Glutamatergic neuron (in vitro differentiated cells): ENCODE measurements at places on chromosomes 12 and 14.

- DNase-seq, result no peak
These were observed 114.2 kb downstream of the KCNK10 start for GRCh38 chr14:88208858-88209257.

GRCh38 chr14:102590667-102591099 lies 1.8 kb upstream of the RCOR1 start:
- DNase-seq, result peak; percentile 65

DNA sequence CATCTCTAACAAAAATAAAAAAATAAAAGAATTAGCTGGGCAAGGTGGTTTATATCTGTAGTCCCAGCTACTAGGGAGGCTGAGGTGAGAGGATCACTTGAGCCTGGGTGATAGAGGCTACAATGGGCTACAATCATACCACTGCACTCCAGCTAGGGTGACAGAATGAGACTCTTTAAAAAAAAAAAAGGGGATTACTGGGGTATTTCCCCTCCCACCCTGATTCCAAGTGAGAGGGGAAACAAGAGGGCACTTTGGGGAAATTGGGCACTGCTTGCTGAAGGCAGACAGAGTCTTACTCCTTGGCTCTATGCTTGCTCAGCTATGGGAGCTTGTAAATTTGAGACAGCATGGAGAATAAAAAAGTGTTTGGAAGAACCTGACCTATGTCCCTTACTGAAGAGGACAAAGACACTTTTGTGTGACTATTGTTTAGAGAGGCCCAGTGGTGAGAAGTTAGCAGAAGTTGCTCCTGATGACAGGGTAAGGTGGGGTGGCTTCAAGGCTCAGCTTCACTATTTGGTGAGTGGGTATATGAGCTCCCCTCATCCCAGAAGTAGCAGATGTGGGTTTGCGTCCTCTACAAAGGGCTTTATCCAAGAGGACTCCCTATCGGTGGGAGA lies 44.0 kb downstream of the KLRG1 start:
- DNase-seq, result no peak

- no peak for DNase-seq
These were observed 58.5 kb upstream of the RMST start for GRCh38 chr12:97404093-97404492.

GRCh38 chr12:54381136-54381535 lies 3.4 kb downstream of the ZNF385A start:
- DNase-seq, result no peak

- no peak for DNase-seq
These were observed 12.8 kb downstream of the BAG5 start for GRCh38 chr14:103549361-103550311.

DNA sequence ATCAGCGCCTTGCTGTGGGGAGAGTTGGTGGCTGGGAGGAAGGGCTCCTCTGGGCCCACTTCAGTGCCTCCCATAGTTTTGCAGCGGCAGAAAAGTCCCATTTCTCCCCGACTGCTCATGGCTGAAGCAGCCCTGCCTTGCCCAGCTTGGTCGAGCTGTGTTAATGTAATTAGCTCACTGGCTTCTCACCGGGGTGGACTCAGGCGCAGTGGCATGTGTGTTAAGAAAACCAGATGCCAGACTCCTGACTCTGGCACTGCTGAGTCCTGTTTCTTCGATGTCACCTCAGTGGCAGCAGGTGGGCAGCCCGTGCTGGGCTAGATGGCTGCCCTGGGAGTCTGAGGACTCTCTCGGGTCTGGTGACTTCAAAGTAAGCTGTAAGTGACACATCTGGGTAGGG lies 47.4 kb downstream of the CHST11 start:
- DNase-seq, result no peak

DNA sequence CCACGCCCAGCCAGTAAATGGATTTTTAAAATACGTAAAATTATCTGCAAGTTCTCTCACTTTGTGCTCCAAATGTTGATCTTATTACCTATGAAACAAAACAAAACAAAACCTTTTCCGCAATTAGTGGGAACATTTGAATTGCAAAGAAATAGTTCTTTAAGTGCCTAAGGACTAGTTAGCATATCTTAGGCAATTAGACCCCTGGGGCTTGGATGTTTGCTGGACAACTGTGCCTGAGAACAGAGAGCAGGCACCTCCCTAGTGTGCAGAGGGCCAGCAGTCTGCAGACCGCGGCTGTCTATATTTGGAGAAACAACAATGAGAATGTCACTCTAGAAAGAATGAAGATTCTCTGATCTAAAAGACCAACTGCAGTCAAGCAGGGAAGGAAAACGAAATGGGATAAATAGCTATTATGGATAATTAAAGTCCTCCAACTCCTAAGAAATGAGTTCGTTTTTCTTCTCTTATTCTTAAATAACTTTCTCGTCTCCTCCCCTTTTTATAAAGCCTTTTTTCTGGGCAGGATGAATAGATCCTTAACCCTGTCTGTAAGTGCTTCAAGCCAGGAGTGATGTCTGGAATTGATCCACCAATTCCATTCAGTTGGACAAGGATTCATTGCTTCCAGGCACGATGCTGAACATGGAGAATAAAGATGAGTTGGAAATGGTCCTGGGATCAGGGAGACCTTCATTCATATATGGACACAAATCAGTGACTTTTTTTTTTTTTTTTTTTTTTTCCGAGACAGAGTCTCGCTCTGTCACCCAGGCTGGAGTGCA lies 16.2 kb downstream of the SLC17A8 start:
- DNase-seq, result peak; percentile 24

DNA sequence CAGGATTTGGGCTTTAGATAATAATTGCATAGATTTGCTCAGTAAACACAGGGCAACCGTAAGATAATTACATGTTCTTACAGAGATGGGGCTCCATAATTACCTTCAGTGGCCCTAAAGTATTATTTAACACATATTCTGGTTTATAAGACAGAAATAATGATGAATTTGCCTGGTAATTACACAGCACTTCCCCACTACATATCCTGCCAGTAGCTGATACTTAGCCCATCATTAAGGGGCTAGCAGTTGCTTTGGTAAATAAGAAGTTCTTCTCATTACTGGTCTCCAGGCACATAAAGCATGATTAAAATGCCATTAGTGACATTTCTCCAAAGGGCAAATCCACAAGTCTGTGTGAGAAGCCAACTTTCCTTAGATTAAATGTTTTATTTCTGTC lies 158.7 kb downstream of the NUAK1 start:
- no peak for DNase-seq

- peak; percentile 69 for DNase-seq
These were observed 1.1 kb upstream of the ACTR6 start for GRCh38 chr12:100199347-100200149.

- no peak for DNase-seq
These were observed 126.8 kb upstream of the CPM start for GRCh38 chr12:69059465-69060457.

DNA sequence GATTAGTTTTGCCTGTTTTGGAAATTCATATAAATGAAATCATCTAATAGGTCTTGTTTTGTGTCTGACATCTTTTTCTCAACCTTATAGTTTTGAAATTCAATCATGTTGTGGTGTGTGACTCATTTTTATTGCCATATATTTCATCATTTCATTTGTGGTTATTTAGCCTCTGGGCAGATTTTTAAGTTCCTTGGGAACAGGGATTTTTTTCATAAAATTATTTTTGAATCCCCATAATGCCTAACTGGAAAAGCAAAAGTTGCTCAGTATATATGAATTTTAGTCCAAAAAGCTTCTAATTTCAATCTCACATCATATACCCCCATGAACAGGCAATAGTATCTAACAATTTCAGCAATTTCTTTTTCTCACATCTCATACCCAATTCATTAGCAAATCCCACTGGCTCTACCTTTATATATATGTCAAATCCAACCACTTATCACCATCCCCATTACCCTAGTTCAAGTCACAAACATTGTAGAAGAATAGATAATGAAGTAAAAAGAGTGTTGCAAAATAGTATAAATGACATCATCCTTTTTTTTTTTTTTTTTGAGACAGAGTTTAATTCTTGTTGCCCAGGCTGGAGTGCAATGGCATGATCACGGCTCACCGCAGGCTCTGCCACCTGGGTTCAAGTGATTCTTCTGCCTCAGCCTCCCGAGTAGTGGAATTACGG lies 2.6 kb upstream of the OR6J1 start:
- DNase-seq, result no peak

GRCh38 chr12:14781563-14781962 lies 21.7 kb downstream of the WBP11 start:
- DNase-seq, result no peak

GRCh38 chr12:1491983-1492697 lies 102.2 kb downstream of the FBXL14 start:
- no peak for DNase-seq

DNA sequence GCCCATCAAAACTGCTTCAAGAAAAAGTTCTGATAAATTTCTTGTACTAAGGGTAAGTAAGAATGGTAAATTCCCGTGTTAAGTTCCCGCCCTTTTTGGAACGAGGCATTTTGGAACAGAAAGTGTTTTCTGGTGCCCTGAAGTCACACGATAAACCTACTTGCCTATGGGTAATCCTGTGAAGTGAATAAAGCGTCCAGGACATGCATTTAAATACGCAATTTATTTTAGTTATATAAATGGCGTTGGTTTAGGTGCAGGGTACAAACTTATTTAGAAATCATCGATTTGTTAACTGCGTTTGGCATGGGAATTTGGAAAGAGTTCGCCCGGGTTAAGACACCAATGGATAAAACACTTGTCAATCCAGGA lies 715 bp upstream of the RAP1B start:
- no peak for DNase-seq

DNA sequence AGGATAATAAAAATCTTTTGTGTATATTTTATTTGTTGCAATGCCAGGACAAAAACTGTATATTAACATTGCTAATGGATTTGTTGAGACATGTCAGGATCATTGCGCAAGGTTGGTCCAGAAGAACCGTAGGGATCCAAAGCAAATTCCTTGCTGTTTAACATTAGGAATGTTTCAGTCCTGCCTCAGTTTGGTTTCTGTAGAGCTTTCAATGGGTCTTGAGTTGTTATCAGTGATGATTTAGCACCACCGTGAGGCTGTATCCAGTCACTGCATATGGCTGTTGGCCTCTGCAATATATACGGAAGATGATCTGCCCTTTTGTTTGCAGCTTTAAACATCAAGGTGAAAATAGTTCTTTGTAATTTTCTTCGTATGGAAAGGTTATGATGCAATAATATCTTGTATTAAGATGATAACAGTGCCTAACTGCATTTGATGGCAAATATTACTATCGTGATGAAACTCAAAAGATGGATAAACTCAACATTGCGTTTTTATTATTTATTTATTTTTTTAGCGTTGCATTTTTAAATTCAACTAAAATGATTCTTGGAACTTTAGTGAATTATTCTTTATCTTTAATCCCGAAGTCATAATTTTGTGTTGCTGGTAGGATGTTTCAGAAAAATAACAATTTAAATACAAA lies 231.2 kb downstream of the AKAP6 start:
- DNase-seq, result peak; percentile 49

- DNase-seq, result no peak
These were observed 114.3 kb downstream of the SNAPC1 start for GRCh38 chr14:61876362-61877034.

GRCh38 chr14:65195042-65195719 lies 92.9 kb upstream of the MAX start:
- DNase-seq, result no peak

- no peak for DNase-seq
These were observed 660.9 kb upstream of the LMO3 start for GRCh38 chr12:17266856-17267255.

- no peak for DNase-seq
These were observed 42.3 kb upstream of the EVL start for GRCh38 chr14:100022772-100023451.

- DNase-seq, result no peak
These were observed 247.6 kb downstream of the EMP1 start for GRCh38 chr12:13444076-13444475.

- DNase-seq, result peak; percentile 82
These were observed 138.0 kb downstream of the ASCL4 start for GRCh38 chr12:107912421-107913004.

DNA sequence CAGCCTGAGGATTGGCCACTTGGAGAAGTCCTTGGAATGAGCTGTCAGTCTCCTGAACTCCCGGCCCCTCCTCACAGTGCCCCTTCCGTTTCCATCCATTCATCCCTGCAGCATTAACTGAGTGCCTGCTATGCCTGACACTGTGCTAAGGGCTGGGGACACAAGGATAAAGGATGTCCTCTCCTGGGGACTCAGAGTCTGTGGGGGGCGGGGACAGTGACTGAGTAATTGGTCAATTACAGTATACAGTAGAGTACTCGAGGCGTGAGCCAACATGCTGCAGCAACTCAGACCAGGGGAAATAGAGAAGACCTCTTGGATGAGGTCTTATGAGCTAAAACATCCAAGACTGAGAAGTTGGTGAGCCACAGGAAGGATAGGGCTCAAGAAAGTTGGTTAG lies 43.4 kb upstream of the PWP1 start:
- no peak for DNase-seq

DNA sequence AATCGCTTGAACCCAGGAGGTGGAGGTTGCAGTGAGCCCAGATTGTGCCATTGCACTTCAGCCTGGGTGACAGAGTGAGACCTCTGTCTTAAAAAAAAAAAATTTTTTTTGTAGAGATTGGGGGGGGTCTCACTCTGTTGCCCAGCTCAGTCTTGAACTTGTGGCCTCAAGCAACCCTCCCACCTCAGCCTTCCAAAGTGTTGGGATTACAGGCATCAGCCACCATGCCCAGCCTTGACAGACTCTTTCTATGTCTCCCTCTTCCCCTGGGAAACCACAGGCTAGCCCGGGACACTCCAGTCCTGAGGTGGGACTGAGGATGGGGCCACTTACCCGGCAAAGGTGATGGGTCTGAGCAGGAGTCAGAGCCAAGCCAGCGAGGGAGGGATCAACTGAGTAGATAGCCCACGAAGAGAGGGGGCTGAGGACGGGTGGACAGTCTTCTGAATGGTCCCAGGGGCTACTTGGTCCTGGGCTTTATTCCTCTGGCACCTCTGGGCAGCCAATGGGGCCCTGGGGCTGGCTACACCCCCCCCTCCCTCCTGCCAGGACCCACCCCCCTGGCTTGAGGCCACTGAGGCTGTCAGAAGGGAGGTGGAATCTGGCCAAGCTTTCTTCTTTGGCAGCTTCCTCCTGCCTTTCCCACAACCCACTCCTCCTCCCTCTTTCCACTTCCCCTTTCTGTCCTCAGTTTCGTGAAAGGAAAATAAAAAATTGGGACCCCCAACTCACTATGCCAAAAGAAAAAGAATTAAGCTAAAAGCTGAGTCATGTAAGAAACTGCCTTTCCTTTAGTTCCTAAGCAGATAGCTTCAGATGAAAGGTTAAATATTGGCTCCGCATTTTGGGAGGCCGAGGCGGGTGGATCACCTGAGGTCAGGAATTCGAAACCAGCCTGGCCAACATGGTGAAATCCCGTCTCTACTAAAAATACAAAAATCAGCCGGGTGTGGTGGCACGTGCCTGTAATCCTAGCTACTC lies at the start of gene SDS:
TSS of gene SDS (minus strand) at position 453 of the 981 bp plus-strand sequence. CDS start 4,179 bp downstream, outside the sequence.
- no peak for DNase-seq

GRCh38 chr12:53676656-53677015 lies 753 bp upstream of the ATP5MC2 start:
- peak; percentile 61 for DNase-seq

GRCh38 chr14:96037891-96038557 lies 1.1 kb upstream of the C14orf132 start:
- DNase-seq, result peak; percentile 30
